ENCODE measurements at places on chromosomes 11 and 22. TPM values are rescaled to one million over a fixed set of nuclear protein-coding genes. Genes with fewer than 3 reads are reported as not detected.

- DNase-seq = no peak
Observed at GRCh38 chr22:49299821-49300231, 527.8 kb downstream of the BRD1 start.

DNA sequence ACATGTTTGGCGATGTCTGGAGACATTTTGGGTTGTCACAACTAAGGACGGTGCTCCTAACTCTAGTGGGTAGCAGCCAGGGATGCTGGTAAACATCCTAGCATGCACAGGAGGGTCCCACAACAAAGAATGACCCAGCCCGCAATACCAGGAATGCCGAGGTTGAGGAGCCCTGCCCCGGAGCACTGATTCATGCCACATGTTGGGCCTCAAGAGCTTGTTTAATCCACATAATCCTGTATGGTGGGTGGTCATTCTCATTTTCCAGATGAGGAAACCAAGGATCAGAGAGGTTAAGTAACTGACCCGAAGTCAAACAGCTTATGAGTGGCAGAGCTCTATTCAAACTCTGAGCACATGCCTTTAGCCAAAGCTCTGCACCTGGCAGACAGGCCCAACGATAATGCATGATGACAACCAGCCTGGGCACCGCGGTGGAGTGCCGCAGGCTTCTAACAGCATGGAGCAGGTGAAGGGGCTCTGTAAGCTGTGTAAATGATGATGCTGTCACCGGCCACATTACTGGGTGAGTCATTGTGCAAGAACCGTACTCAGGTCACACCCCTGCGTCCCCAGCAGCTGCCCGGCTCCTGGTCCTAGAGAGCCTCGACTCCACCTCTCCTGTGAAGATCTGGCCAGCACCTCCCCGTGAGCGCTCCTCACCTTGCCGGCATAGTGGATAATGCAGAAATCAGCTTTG is 58.6 kb downstream of the APOL1 start:
- DNase-seq = no peak

Gene GSTT2B
- total RNA-seq = not detected

- no peak for DNase-seq
Observed at GRCh38 chr11:126594921-126595367, 239.5 kb downstream of the ST3GAL4 start.

Gene NXPE2
- total RNA-seq = not detected

Measured in activated naive CD8-positive, alpha-beta T cell treated with anti-CD3 and anti-CD28 coated beads for 36 hours (primary cell).